ENCODE measurements at places on chromosomes 1 and 21.

- no peak for DNase-seq
Measured at GRCh38 chr1:45492691-45493090, 1.7 kb upstream of the TESK2 start.

DNA sequence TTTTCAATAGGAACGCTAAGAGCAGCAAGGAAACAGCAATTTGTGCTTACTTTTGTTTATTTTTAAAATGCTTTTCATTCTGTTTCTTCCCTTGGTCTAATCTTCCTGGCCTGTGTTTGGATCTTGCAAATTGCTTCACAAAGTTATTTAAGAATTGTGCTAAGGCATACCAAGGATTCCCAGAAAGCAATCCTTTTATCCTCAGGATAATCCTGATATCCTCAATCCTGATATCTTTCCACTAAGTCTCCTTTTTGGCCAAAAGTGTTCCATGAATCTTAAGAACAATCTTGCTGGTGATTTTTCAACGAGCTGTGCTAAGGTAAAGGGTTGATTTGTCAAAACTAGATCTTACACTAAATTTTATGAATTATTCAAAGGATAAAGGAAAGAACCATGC lies 1577.9 kb downstream of the PLA2G4A start:
- DNase-seq: no peak

- DNase-seq: no peak
Measured at GRCh38 chr1:211009944-211010343, 124.0 kb downstream of the KCNH1 start.

GRCh38 chr1:26171084-26172072 lies at the start of gene ZNF593OS:
TSS of gene ZNF593OS (minus strand) at chr1:26171832. CDS start at chr1:26171661, 171 bp downstream.
- no peak for DNase-seq

DNA sequence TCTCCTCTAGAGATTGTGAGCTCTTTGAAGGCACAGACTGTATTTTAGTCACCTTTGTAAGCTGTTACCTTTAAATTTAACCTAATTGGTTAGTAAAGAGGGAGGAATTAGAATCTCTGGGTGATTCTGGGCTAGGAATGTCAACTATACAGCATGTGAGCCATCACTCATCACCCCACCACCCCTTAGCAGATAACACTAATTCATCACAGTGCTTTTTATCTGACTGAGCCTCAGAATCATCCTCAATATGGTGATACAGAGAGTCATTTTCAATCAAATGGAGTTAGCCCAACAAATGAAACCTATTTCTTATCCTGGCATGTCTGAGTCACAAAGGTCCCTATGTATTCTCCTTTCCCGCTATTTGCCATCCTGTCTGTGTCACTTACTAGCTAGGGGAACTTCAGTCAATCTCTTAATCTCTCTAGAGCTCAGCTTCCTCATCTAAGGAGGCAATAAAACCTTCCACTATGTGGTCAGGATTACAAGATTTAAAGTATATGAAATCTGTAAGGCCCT lies 13.3 kb downstream of the KCNJ10 start:
- no peak for DNase-seq

DNA sequence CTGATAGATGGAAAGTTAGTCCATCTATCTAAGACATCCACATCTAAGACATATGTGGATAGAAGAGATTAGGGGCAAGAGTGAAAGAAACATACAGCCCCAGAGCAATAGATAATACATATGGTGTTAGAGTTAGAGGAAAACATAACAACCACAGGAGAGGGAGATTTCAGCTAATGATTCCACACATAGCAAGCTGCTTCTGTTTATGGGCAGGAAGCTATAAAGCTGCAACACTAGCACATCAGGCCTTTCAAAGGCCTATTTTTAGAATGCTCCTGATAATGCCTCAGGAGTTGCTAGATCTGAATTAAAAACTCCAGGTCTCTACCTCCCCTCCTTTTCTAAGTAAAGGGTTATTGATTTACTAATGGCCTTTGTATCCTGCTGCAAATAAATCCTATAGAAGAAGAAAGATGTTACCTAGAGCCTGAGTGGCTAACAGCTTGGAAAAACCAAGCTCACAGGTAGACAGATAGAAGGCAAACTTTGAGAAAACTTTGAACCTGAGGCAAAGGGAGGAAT lies 36.1 kb downstream of the BRINP2 start:
- no peak for DNase-seq

DNA sequence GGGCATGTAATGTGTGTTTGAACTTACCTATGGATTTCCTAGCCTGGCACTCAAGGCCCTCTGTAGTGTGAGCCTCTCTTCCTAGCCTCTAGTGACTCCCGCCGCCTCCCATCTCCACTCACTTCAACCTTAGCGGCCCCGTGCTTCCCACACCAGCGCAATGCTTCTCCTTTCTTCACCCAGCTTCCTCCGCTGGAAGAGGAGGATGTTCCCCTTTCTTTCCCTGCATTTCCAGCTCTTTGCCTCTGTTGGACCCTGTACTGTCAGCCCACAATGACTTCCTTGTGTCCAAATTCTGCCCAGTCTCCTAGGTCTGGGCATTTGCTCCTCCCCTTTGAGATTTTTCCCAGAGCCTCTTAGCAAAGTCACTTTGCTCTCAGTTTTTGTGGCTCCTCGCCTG lies 138.1 kb upstream of the IRF2BP2 start:
- DNase-seq: no peak

GRCh38 chr1:8359617-8360481 lies 41.9 kb downstream of the SLC45A1 start:
- no peak for DNase-seq

DNA sequence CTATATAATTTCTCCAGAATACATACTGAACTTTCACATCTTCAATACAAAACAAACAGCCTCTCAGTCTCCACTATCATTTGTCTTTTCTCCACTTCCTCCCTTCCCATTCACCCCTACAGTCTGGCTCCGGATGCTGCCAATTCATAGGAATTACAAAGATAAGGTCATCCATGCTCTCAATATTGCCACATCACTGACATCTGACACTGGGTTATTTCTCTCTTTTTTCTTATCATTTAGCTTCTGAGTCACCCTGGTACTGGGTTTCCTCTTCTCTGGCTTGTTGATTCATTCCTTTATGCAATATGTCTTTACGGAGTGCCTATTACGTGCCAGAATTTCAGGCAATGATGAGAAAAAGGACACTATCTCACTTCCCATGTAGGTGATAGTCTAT lies 3.1 kb upstream of the SH3BP5L start:
- DNase-seq: no peak

- DNase-seq: no peak
Measured at GRCh38 chr1:248373761-248374160, 1.8 kb upstream of the OR2T6 start.

- DNase-seq: no peak
Measured at GRCh38 chr1:35619237-35620121, 21.8 kb downstream of the PSMB2 start.

GRCh38 chr1:37890378-37891014 lies 31.1 kb upstream of the MTF1 start:
- no peak for DNase-seq

- no peak for DNase-seq
Measured at GRCh38 chr1:66431999-66432398, 102.0 kb upstream of the SGIP1 start.

DNA sequence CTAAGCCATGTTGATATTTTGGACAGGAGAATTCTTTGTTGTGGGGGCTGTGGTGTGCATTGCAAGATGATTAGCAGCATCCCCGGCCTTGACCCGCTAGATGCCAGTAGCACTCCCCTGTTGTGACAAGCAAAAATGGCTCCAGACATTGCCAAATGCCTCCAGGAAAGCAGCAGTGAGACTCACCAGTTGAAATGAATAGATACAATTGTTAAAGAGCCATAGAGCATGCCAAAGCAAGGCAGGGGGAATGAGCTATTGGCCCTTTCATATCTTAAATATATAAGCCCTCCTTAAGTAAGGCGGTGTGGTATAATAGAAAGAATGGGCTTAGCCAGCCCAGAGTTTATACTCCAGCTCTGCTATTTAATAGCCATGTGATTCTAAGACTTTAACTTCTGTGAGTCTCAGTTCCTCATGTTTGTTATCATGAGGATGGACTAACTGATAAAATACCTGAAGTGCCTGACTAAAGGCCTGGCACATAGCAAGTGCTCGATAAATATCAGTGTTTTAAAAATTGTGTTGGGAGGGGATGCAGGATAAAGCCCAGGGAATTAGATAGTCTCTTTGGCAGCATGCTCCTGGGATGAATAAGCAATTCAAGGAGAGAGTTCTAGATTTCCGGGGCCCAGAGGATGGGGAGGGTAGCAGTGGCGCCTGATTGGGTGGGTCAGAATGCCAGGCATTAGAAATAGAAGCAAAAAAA lies 21.1 kb upstream of the RGS4 start:
- DNase-seq: no peak

DNA sequence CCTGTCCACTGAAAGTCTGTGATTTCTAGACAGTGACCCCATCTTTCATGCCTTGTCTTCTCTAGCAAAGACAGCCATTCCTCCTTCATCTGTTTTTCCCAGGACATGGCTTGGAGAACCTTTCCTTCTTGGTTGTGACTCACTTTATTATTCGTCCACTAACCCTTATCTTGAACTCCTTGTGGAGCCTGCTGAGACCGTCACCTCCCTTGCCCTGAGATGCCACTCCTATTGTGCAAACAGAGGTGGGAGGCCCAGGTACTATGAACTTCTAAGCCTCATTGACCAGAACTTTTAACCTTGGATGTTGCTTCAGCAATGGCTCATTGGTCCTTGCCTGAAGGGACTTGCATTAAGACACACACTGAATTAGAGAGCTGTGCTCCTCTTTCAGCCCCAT lies 117.5 kb downstream of the FOXD2 start:
- no peak for DNase-seq
